ENCODE measurements at places on chromosomes 3 and 15.

- DNase-seq = no peak
Measured at GRCh38 chr3:72175296-72175858, 390.4 kb upstream of the PROK2 start.

DNA sequence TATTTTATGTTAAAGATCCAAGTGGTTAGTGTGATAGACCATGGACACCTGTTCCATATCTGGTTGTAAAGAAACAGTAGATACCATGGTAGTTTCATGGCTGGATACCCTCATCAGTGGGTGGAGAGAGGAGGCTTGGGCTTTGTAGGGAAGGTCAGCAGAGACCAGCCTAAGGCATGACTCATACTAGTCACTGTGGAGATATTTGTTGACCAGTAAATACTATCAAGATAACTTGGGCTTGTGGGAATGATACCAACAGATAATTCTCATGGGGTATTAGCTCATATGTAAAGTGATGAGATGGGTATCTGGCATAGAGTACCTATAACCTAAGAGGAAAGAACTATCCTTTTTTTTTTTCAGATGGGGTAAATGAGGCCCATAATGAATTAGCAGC lies 354.5 kb downstream of the CACNA2D3 start:
- DNase-seq = no peak

DNA sequence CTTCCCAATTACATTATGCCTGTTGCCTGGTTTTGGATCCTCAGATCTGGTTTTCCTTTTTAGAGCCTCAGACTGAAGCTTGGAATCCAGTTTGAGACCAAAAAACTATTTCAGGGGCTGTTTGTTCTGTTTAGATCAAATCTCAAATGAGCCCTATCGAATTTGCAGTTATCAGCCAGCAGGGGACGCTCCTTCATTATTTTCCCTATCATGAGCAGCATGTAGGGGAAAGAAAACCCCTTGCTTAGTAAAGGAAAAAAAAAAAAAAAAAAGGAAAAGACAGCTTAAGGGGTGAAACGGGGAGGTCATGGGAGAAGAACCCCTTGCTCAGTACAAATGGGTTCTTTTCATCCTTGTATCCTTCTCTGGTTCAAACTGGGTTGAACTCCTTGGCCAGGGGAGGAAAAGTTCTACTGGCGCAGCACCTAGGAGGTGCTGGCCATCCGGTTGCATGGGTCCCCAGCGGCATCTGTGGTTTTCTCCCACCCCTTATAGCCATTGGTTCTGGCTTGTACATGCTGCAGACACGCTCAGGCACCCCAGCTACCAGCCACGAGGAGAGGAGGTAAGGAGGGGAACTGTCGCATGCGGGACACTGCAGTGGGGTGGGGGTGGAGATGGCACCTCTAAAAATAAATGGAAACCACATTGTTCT lies 1375.1 kb upstream of the ALCAM start:
- DNase-seq = no peak

DNA sequence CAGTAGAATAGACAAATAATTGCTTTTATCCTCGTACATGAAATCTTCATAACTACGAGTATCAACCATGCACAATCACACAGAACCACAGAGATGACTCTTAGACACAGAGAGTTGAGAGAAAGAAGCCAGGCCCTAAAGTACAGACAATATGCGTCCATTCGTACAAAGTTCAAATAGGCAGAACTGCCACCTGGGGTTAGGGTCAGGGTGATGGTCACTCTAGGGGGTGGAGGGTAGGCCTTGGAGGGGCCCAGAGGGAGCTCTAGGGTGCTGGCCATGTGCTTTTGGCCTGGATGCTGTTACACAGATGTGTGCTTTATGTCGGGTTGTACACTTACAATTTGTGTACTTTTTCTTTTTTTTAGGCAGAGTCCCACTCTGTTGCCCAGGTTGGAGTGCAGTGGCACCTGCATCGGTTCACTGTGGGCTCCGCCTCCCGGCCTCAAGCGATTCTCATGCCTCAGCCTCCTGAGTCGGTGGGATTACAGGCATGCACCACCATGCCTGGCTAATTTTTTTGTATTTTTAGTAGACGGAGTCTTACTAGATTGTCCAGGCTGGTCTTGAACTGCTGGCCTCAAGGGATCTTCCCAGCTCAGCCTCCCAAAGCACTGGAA lies 65.9 kb upstream of the KLF13 start:
- DNase-seq = no peak

DNA sequence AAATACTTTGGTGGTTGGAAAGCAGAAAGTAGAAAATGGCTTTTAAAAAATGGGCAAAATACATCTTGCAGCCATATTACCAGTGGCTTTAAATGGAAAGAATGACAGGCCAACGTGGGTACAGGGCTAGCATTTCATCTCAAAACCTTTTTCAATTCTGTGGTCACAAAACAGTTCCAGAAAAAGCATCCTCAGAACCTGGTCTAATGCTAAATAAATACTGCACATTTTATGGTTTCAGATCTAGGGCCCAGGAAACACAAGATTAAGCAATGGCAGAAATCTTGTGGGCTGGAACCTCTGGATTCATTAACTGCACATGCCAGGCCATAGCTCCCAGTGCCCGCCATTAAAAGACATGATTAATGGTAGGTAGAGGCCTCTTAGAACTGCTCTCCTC lies 470.2 kb upstream of the RASGRP1 start:
- no peak for DNase-seq

GRCh38 chr3:21059404-21059803 lies 691.6 kb downstream of the ZNF385D start:
- DNase-seq = peak; percentile 45

DNA sequence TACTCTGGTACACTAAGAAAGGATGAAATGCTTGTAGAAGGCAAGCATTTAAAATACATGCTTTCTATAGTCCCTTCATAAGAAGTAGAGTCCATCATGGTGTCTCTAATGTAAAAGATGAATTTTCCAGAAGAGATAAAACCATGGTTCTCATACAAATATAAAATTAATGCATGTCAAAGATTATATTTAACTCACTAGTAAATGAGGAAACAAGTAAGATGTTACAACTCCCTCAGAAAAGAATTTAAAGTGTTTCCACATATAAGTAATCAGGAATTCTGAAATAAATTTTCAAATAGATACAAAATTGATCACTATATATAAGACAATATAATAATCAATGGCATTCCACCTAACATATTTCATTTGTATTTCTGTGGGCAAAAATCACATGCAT lies 570.3 kb upstream of the CCDC54 start:
- no peak for DNase-seq

DNA sequence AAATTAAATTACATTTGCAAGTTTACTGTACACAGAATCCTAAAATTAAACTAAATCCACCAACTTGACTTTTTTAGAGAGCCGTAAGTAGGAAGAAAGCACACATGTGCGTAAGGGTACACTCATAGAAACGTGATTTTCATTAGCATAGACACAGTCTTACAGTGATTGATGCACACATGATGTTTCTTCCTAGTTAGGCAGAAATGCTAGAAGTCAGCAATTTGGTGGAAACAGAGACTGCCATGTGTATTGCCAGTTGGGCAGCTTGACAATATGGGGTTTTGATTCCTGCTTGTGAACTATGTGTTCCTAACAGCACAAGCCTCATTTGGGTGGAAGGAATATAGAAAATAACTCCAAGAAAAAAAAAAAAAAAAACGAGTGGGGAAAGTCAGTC lies 878.5 kb downstream of the ROBO1 start:
- DNase-seq = no peak

GRCh38 chr3:197516517-197516889 lies 39.3 kb downstream of the BDH1 start:
- peak; percentile 57 for DNase-seq

All from AG09309 (cell line).